ENCODE measurements at places on chromosomes 3 and 15. TPM values are rescaled to one million over a fixed set of nuclear protein-coding genes. Genes with fewer than 3 reads are reported as not detected.

- no peak for DNase-seq
Measured at GRCh38 chr3:68057637-68058320, 403.4 kb upstream of the SUCLG2 start.

GRCh38 chr15:89119489-89120478 lies 31.5 kb downstream of the ABHD2 start:
- DNase-seq, result no peak

- DNase-seq, result no peak
Measured at GRCh38 chr3:165503346-165503745, 307.2 kb upstream of the SLITRK3 start.

- DNase-seq, result no peak
Measured at GRCh38 chr3:178714925-178715832, 178.9 kb downstream of the KCNMB2 start.

- DNase-seq, result no peak
Measured at GRCh38 chr3:24128199-24129005, 183.3 kb downstream of the NR1D2 start.

GRCh38 chr15:77013776-77014131 lies 18.8 kb downstream of the PSTPIP1 start:
- no peak for DNase-seq

GRCh38 chr15:31177951-31178350 lies 76.4 kb upstream of the TRPM1 start:
- DNase-seq, result no peak

GRCh38 chr3:127886956-127887231 lies 28.1 kb upstream of the KBTBD12 start:
- no peak for DNase-seq

- DNase-seq, result no peak
Measured at GRCh38 chr3:141392416-141392815, 24.1 kb downstream of the ZBTB38 start.

- no peak for DNase-seq
Measured at GRCh38 chr3:194101592-194102432, 34.1 kb upstream of the HES1 start.

DNA sequence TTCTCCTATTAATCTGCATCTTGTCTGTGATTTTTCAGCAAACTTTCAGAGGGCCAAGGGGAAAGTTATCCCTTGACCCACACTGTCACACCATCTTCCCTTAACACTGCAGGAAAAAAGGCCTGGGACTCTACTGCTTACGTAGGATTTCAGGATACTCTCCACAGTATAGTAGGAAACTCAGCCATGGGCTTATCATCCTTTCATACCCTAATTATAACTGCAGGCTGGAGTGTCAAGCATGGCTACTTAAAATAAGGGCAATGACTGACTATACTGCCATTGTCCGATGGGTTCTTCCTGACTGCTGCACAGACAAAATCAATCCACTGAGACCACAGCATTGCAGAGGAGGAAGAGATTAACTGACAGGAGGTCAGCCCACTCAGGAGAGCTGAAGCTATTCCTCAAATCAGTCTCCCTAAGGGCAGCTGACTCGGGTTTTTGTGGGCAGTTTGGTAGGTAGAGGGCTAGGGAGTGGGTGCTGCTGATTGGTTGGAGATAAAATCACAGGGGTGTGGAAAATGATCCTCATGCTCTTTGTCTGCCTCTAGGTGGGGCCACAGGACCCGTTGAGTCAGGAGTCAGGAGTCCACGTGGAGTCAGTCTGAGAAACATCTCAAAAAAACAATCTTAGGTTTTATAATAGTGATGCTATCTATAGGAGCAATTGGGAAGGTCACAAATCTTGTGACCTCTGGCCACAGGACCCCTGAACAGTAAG lies 118.2 kb upstream of the STRIT1 start:
- DNase-seq, result no peak

- DNase-seq, result no peak
Measured at GRCh38 chr15:41104234-41104633, 11.8 kb downstream of the INO80 start.

GRCh38 chr3:18302517-18302916 lies 122.6 kb downstream of the SATB1 start:
- DNase-seq, result no peak

- no peak for DNase-seq
Measured at GRCh38 chr15:70154718-70155347, 57.1 kb upstream of the TLE3 start.

DNA sequence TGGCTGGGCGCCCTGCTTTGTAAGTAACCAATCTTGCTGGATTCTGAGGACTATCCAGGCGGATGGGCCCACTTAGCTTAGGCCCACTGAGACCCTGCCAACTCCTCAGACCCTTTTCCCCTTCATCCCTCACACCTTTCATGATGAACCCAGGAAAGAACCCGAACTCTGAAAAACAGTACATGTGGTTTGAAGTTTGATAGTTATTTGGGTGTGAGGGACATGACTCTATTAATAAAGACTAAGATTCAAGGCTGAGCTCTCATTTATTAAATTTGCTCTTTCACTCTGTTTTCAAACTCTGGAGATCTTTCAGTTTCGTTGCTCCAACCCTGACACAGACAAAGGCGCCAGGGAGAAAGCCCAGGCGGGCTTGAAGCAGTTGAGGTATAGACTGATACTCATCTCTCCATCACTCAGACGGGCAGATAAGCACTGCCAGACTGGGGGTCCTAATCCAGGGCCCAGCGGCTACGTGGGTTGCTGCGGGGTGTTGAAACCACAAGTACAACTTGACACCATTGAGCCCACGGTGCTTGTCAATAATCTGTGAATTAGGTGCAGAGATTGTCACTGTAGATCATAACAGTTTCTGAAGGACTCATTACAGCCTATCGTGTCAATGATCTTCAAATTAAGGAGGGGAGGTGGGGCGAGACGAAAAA lies 7.2 kb upstream of the SOX2 start:
- no peak for DNase-seq

GRCh38 chr3:106957029-106957428 lies 420.2 kb upstream of the CCDC54 start:
- DNase-seq, result no peak

DNA sequence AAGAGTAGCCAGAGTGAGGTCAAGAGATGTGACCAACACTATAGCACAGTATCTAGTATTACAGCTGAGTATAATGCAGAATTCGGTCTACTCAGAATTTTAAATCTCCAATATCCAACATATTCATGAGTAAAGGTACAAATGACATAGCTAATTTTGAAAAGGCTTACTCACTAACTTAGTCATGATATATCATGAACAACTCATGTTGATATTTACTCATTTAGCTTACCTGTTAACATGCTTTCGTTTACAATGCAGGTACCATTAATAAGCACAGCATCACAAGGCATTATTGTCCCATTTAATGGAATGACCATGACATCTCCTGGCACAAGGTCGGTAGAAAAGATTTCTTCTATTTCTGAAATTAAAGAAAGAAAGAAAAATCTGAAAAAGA lies 36.9 kb downstream of the ATP13A3 start:
- no peak for DNase-seq

GRCh38 chr3:79947469-79947868 lies 179.7 kb upstream of the ROBO1 start:
- no peak for DNase-seq

The CPNE9 gene
- polyA plus RNA-seq, result 0.10 TPM

The CATSPER2 gene
- polyA plus RNA-seq, result 9.4 TPM

The MASP1 gene
- polyA plus RNA-seq, result 11.3 TPM

The SCG3 gene
- polyA plus RNA-seq, result 0.26 TPM

The LRRC3B gene
- polyA plus RNA-seq, result 1.4 TPM

The MESP2 gene
- polyA plus RNA-seq, result 0.44 TPM

The RAB7A gene
- 256 TPM for polyA plus RNA-seq

The ANKRD63 gene
- 0.34 TPM for polyA plus RNA-seq

The RPUSD3 gene
- polyA plus RNA-seq, result 40.4 TPM
